Right kidney (tissue), 9 donors: ENCODE measurements at places on chromosomes 6 and 20.

- no peak for DNase-seq
Observed at GRCh38 chr6:166411721-166412151, 29.0 kb upstream of the MPC1 start.

DNA sequence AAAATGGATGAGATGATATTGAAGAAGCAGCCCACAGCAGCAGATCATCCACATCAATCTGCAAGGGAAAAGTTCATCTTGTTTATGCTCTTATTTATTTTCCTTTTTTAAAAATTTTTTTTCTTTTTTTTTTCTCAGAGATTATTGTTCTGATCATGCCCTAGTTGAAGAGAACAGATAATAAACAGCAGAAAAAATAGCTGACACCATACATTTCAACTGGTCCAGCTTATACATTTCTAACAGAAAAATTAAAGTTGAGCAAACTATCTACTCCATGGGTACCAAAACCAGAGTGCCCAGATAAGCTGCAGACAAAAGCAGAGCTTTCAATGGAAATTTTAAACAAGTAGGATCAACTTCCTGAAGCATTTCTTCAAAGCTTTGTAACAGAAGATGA lies 9.3 kb downstream of the KIAA0319 start:
- no peak for DNase-seq

DNA sequence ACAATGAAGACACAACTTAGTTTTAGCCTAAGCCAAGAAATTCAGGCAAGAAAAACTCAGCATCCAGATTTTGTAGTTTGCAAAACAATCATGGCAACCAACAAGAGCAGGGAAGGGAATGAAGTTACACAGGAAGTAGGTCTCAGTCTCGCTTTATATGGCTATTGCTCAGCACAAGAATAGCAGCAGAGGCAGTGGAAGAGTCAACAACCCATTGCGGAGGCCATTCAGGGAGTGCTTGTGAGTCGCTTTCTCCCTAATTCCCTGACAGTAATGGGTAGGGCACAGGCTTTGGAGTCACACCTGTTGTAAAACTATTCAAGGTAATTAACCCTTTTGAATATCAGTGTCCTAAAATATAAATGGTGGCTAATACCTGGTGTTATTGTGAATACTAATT lies 238.5 kb downstream of the HDGFL1 start:
- DNase-seq: no peak

- no peak for DNase-seq
Observed at GRCh38 chr20:51380401-51381385, 161.8 kb downstream of the NFATC2 start.

DNA sequence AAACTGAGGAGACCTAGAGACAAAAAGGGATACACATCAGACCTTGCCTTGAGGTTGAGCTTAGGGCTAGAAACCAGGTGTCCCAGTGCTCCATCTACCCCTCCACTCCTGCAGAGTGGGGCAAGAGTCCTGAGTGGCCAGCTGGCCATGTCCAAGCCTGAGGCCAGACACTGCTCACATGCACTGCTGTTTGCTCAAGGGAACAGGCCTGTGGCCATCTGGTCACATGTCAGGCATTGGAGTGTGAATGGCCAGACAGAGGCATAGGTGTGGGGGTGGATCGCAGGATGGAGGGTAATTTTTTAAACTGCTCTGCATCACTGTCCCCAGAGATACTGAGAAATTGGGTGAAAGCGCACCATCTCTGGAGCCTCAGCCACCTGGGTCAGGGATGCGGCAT lies 30.5 kb downstream of the MAFB start:
- DNase-seq: no peak

- DNase-seq: no peak
Observed at GRCh38 chr6:163128324-163128723, 286.2 kb upstream of the QKI start.

GRCh38 chr20:37243937-37244571 lies 17.6 kb downstream of the GHRH start:
- DNase-seq: no peak

DNA sequence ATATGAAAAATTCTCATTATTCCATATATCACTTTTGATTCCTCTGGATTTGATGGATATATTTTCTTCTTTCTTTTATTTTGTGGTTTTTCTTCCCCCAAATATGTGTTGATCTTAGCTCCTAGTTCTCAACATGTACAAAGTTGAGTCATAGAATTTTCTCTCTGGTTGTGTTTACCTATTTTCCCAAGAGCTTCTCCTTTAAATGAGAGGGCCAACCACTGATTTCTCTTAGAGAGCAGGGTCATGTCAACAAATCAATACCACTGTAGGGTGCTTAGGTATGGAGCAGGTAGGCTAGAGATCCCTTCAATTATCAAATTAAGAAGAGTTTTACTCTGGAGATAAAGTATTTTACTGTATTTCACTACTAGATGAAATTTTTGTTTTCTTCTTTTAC lies 145.7 kb downstream of the BMP5 start:
- no peak for DNase-seq

- no peak for DNase-seq
Observed at GRCh38 chr20:1561350-1561749, 3.8 kb upstream of the SIRPD start.

GRCh38 chr6:49888742-49889431 lies 22.6 kb upstream of the CRISP1 start:
- no peak for DNase-seq

DNA sequence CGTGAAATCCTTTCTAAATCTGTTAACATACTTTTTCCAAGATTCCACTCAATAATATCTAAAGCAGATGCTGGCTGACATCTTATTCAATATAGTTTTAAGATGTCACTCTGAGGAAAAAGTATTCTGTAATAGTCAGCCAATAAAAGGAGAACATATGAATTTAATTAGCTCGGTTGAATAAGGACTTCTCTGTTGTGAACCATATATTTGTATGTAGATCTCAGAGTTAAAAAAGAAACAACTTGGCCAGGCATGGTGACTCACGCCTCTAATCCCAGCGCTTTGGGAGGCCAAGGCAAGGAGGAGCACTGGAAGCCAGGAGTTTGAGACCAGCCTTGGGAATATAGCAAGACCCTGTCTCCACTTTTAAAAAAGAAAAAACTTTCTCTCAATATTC lies 7.4 kb upstream of the CD24 start:
- no peak for DNase-seq

GRCh38 chr6:140285998-140286690 lies 911.7 kb upstream of the CITED2 start:
- no peak for DNase-seq
